ENCODE measurements at places on chromosomes 7 and 10.

DNA sequence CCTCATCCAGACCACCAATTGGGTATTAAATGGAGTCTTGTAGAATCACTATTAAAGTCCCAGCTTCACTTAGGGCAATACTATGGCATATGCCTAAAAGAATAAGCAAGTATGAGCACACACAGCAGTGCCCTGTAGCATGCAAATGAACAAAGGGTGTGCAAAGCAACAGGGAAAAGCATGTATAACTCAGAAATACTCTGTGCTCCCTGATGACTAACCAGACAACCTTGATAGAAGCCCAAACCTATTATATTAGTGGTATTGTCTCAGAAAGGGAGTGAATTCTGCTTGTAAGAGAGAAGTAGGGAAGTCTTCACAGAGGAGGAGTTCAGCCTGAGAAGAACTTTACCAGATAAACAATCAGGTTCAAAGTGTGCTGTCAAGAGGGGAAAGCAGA lies 131.2 kb downstream of the DGKI start:
- no peak for DNase-seq

DNA sequence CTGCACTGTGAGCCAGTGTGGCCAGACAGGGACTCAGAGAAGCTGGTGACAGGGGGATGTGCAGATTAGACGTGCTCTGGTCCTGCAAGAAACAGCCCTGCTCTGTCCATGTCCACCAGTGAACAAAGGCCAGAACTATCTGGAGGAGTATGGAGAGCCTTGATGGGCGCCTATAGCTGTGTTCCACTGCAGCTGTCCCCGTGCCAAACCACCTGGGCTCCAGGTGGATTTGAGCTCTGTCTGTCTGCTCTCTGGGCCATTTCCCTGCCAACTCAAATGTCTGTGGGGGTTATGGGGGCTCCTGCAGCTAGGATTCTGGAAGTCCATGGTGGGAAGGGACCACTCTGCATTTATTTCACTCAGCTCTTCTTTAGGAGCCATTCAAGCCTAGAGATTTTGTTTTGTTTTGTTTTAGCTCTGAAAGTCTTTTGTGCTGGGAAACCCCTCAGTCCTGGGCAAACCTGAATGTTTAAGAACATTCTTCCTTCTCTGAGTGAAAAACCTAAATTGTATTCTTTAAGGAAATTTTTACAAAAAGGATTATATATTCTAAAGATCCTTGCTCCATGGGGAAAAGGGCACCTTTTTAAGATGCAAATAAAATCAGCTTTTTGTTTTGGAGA lies 1039.5 kb upstream of the SORCS1 start:
- DNase-seq = no peak

DNA sequence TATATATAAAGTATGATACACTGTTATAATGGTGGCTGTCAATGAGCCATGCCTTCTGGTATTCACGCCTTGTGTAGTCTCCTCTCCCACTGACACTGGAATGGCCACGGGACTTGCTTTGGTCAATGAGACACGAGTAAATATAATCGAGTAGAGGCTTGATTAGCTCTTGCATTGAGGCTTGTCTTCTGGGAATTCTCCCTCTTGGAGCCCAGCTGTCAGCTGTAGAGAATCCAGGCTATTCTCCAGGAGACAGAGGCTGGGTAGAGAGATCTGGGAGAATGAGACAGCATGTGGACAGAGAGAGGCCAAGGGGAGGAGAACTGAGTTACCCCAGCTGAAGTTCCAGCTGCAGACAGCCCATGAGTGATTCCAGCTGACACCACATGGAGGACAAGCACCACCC lies 25.2 kb upstream of the PLCE1 start:
- DNase-seq = no peak

DNA sequence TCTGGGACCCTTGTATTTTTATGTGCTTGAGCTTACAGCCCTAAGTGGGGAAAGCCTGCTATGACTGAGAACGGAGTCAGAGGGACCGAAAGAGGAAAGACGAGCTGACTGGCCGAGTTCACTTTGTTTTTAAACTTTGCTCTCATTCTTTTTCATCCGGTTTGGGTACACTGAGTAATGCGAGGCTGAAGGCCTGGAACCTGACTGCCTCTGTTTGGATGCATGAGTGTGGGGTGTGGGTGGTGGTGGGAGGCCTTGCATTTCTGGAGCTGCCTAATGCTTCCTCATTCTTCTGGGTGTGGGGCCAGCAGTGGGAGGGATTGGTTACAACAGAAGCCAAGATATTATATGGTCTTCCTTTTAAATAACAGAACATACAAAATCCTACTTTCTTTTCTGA lies 155.5 kb downstream of the BUB3 start:
- no peak for DNase-seq

DNA sequence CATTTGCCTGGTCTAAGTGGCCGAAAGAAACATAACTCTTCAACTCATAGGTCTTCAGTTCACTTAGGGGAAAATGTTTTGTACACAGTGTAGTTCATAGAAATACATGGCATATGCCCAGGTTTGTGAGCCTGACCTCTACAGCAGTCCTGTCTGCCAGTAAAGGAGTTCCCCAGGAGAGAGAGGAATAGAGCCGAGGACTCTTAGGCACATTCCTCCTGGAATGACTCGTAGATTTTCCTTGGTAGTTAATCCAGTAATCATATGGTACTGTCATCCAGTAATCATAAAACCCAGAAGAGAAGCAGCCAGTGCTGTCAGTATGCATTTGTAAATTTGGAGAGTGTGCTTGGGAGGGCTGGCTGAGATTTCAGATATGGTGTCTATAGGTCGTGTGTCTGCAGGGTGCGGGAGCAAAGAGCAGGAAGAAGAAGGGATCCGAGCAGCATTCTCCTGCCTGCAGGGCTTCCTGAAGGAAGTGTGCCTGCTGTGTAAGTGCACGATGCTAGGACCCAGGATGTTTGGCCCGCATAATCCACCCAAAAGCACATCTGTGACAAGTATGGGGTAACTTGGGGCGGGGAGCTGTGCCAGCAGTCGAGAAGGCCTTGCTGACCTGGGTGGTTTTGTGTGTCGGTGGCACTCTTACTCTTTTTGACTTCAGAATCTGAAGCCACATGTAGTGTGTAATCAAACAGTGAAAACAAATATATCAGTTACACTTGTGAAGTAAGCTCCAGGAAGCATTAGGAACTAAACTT lies 13.9 kb downstream of the EIF4H start:
- DNase-seq = no peak

- no peak for DNase-seq
Observed at GRCh38 chr10:969473-970150, 18.6 kb upstream of the GTPBP4 start.

- no peak for DNase-seq
Observed at GRCh38 chr7:15813448-15813847, 127.0 kb upstream of the MEOX2 start.

DNA sequence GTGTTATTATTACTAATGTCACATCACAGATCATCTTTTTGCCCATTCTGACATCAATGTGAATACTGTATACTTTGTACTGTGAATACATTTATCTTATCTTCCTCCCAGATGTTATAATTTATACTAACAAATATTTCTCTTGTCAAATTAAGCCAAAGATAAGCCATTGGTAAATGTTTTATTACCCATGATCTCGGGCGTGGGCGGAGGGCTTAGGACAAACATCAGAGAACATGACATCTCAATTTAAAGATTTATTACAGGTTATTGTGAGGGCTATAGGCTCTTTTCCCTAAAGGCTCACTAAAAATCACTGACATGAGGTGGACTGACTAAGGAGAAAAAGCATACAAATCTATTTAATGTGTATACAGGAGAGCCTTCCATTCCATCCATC lies 58.2 kb upstream of the DGKB start:
- DNase-seq = no peak

DNA sequence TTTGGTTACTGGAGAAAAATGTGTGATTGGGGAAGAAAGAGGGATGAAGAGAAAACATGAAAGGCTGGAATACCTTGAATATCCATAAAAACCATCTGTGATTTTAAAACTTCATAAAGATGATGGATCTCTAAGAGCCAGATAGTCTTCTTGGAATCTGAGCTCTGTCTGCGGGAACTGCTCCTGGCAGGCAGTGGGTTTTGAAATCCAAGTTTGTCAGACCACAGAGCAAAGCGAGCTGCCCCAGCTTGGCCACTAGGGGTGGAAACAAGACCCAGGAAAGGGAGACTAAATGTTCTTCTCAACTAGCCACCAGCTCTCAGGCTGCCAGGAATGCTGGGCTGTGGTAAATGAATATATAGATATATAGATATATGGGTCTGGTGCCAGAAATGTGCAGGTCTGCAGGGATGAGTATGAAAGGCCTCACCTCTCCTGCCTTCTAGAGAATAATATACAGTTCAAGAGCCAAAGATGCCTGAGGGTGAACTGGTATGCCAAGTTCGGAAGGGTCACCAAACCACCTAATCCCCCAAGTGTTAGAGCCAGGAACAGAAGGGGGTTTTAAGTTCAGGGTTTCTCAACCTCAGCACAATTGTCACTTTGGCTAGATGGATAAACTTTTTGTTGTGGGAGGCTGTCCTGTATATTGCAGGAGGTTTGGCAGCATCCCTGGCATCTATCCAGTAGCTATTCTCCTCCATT lies 208.8 kb downstream of the KCNMA1 start:
- DNase-seq = no peak

DNA sequence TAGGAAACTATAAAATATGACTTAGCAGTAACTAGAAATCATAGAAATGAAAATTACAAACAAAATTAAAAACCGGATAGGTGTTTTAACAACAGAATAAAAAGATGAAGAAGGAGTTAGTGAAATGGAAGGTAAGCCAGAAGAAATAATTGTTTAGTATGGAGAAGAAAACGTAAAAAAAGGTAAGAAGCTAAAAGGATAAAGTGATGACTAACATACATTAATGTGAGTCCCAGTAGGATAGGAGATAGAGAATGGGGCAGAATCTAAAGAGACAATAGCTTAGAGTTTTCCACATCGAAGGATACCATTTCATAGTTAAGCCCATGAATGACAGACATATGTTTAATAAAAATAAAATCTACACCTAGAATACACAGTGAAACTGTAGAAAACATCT lies 25.3 kb downstream of the GTF2I start:
- DNase-seq = no peak

- no peak for DNase-seq
Observed at GRCh38 chr10:78429984-78430383, 396.3 kb downstream of the RPS24 start.

GRCh38 chr7:37494926-37495325 lies 46.3 kb upstream of the ELMO1 start:
- no peak for DNase-seq

DNA sequence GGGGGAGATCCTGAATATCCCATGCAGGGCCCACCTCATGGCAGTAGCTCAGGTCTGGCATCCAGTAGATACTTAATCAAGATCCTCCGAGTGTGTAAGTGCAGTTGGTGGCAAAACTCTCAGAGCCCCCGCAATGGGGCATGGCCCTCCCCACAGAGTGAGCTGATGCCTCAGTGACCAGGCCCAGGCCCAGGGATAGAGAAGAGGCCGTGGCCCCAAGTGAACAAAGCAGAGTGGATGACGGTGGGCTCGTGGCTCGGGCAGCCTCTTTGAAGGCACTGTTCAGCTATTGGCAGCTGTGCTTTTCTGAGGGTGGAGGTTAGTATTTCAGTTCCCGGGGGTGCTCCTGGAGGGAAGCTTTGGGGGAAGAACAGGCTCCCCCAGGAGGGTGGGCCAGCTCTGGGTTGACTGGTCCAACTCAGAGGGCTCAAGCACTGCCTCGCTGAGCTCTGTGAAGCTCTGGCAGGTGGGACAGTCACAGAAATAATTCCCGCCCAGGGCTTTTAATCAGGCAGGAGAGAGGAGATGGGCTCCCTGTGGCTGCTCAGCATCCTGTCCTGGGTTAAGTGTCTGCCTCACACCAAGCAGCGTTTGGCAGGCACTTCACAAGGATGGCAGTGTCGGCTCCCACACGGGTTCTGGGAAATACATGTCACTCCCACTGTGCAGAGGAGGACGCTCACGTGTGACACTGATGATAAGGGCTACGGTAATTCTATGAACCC lies 583.6 kb downstream of the TCERG1L start:
- DNase-seq = no peak

- no peak for DNase-seq
Observed at GRCh38 chr10:116554628-116555027, 8.9 kb downstream of the PNLIP start.

DNA sequence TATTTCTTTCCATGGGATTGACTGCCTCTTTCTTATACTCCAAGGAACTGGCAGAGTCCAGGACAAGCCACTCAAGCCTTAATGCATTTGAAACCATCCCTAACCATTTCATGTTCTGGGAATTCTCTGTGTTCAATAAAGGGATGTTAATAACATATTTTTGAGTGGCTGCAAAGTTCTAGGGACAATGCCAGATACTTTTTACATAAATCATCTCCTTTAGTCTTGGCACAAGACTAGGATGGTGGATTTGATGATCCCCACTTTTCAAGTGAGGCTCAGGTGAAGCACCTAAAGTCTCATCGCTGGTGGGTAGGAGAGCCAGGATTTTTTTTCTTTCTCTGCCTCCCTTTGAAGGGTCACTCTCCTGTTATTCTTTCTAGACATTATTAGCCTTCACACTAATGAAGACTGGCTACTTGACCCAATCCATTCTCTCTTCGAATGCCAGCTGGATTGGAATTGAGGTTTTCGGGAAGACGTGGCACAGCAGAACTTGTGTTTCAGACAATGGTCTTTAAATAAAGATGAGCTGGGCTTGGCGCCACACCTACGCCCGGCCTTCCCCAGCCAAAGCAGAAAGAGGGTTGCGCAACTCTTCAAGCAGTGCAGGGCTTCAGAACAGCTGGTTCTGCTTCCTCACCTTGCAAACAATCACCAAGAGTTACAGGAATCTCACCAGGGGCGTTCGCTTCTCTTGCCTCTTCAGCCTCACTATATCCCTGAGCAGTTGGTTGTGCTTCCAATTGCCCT lies 73.8 kb upstream of the BMPER start:
- no peak for DNase-seq

- no peak for DNase-seq
Observed at GRCh38 chr10:10589540-10590303, 427.9 kb upstream of the CELF2 start.

GRCh38 chr10:17209881-17210280 lies 8.4 kb upstream of the TRDMT1 start:
- DNase-seq = no peak

DNA sequence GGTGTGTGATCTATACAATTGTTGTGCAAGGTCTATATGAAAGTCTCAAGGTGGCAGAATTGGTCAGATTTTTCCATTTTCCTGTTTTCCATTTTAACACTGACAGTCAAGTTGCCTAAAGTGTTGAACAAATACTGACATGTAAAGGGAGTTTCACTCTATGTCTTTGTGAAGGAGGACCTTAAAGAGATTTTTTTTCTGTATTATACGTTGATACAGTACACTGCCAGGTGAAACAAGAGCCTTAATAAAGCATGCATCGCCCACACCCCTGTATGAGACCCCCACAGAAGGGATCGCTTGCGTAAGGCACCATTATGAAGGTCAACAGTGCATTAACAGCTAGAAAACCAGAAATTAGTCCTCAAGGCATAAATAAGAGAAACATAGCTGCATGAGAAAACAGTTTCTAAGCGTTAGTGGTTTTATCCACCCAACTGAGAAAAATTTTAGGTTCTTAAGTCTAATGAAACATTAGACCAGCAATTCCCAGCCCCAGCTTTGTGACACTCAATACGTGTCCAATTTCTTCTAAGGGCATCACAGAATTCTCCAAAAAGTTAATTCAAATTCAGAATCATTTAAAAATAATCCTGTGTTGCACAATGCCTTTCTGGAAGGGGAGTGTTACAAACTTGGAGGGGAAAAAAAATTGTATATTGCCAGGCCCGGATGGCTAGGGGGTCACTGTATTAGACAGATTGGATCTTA lies 6.9 kb downstream of the KLF6 start:
- no peak for DNase-seq

- no peak for DNase-seq
Observed at GRCh38 chr7:47647181-47647917, 65.4 kb upstream of the TNS3 start.

- DNase-seq = no peak
Observed at GRCh38 chr7:73899731-73900142, 38.8 kb downstream of the TMEM270 start.
